ENCODE measurements at places on chromosomes 7 and 10.
A peak's percentile ranks its signal among the peaks of the same experiment; 100 is the strongest.

DNA sequence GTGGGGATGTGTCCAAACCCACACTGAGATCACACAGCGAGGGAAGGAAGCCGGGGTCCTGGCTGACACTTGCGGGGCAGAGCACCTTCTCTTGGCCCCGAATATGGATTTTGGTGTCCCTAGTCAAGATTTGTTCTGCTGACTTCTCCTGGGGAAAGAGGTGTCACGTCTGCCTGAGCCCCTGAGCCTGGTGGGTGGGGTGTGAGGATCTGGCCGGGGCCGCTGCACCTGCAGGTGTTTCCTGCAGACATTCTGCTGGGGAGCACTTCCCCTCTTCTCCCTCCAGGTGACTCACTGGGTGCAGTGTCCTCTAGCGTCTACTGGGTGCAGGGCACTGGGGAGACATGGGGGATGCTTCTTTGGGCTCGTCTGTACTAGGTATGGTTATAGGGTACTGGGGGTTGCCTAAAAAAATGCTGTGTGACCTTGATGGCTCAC is 99.2 kb downstream of the GRK5 start:
- H3K27me3 ChIP-seq: no peaks in the 10 kb centered on the region
- peak overlapping the region; percentile 62 for H3K4me3 ChIP-seq
- peak; percentile 95 for DNase-seq
- peak overlapping the region; percentile 99 for H3K27ac ChIP-seq
- H3K36me3 ChIP-seq: no peaks in the 10 kb centered on the region

DNA sequence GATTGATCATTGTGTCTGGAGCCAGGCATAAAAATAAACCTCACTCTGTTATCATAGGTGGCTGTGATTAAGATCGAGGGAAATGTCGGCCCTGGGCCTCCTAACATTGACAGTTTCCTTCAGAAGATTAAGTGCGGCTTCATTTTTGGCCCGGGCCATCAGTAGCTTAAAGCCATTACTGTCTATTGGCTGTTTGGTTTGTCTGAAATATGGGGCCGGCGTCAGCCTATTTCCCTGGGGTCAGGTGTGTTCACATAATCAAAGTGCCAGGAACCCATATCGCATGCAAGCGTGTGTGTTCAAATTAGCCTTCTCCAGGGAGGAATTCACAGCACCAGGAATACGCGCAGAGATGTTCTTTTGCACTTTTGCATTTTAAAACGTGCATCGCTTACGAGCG is 114.7 kb downstream of the CUX1 start:
- no peak overlapping the region for H3K27ac ChIP-seq
- DNase-seq: no peak
- H3K36me3 ChIP-seq: peaks cover under 1% of the 10 kb centered on the region
- H3K4me1 ChIP-seq: peaks cover 24% of the 10 kb centered on the region
- H3K27me3 ChIP-seq: no peaks in the 10 kb centered on the region
- H3K4me3 ChIP-seq: no peak overlapping the region

DNA sequence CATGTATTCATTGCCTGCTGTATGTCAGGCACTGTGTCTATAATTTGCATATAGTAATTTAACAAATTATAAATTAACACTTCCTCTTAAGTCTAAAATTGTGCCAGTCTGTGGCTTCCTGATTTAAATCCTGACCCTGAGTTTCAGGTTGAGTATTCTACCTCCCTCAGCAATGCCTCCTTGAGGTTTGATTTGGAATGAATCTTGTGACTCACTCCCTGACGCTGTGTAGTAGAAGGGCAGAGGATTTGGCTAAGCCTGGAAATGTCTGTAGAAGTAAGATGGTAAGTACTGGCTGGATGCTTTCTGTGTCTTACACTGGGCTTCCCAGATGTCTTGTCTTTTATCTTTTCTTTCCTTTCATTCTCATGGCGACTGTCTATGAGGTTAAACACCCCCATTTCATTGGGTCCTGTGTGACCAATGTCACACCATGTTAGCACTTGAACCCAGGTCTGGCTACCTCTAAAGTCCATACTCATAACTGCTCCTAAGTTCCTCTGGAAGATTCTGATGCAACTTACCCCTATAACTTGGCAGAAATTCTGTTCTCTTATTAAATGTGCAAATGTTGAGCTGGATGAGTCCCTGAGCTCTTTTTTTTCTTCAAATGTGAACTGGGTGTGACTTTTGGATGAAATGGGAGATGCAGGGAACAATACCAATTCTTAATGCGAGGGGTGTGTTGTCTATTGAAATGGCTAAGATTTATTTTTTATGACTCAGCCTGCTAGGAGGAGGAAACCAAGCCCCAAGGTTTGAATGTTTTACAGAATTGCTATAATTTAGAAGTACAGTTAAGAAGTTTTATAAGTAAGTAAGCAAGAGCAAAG is 48.5 kb downstream of the PLCE1 start:
- no peak overlapping the region for H3K27ac ChIP-seq
- no peak overlapping the region for H3K4me3 ChIP-seq
- DNase-seq: no peak
- H3K4me1 ChIP-seq: no peaks in the 10 kb centered on the region
- no peaks in the 10 kb centered on the region for H3K27me3 ChIP-seq

GRCh38 chr10:630581-631073 is 58.8 kb downstream of the DIP2C start:
- H3K4me1 ChIP-seq: no peaks in the 10 kb centered on the region
- H3K27me3 ChIP-seq: no peaks in the 10 kb centered on the region
- H3K36me3 ChIP-seq: no peaks in the 10 kb centered on the region
- no peak overlapping the region for H3K4me3 ChIP-seq

- peak; percentile 41 for DNase-seq
- peak overlapping the region; percentile 80 for H3K4me3 ChIP-seq
- peaks cover 16% of the 10 kb centered on the region for H3K4me1 ChIP-seq
- H3K27ac ChIP-seq: no peak overlapping the region
Observed at GRCh38 chr10:30784897-30785605, 155.5 kb upstream of the LYZL2 start.

GRCh38 chr10:62244088-62244487 is 24.6 kb downstream of the RTKN2 start:
- no peak overlapping the region for H3K4me3 ChIP-seq
- peak; percentile 68 for DNase-seq
- H3K27me3 ChIP-seq: no peaks in the 10 kb centered on the region
- H3K27ac ChIP-seq: peak overlapping the region; percentile 87
- peaks cover 32% of the 10 kb centered on the region for H3K4me1 ChIP-seq

DNA sequence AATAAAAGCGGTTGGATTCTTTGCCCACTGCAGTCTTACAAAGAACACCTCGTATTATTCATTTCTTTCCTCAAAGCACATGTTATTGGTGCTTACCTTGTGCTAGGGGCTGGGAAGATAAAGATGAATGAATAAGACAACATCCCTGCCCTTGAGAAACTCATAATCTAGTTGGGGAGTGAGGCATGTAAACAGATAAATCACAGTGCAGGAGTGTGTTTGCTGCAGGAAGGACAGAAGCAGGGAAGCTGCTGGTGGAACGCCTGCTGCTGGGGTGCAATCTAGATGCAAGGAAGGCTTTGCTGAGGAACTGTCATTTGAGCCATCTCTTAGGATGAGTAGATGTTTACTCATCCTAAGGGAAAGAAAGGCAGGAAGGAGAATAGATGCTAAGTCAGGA is 135.6 kb downstream of the TMEM178B start:
- DNase-seq: no peak
- H3K4me1 ChIP-seq: no peaks in the 10 kb centered on the region
- H3K36me3 ChIP-seq: no peaks in the 10 kb centered on the region

- H3K4me1 ChIP-seq: peaks cover 12% of the 10 kb centered on the region
- H3K4me3 ChIP-seq: no peak overlapping the region
- H3K36me3 ChIP-seq: no peaks in the 10 kb centered on the region
- H3K27me3 ChIP-seq: peaks cover 8% of the 10 kb centered on the region
Observed at GRCh38 chr7:99992330-99993038, 16.7 kb upstream of the AZGP1 start.

GRCh38 chr7:4783762-4784351 is 8.4 kb downstream of the AP5Z1 start:
- no peak for DNase-seq
- H3K36me3 ChIP-seq: peaks cover 67% of the 10 kb centered on the region
- H3K27me3 ChIP-seq: no peaks in the 10 kb centered on the region

- no peak overlapping the region for H3K27ac ChIP-seq
- H3K4me3 ChIP-seq: no peak overlapping the region
- peaks cover 3% of the 10 kb centered on the region for H3K36me3 ChIP-seq
- peaks cover 15% of the 10 kb centered on the region for H3K4me1 ChIP-seq
- no peak for DNase-seq
Observed at GRCh38 chr7:135664046-135664589, 1.8 kb downstream of the STMP1 start.

DNA sequence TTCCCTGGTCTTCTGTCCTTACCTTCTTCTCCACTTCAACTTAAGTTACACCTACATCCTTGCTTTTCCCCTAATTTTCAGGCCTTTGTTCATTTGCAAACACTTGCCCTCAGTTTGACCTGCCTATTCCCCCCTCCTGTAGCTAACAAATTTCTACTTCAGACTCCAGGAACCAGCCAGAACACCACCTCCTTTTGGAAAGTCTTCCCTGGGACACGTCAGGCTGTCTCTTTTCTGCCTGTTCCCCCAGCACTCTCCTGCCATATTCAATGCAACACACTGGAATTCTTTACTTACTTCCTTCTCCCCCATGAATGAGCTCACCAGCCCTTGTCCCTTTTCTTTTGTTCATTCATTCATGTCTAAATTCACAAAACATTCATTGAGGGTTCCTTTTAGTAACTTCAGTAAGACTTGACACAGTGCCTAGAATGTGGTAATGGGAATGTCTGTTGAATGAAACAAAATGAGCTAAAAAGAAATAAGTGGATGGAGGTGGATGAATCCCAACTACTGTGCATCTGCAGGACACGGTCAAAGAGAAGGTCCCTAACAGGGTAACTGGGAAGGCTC is 478.0 kb downstream of the KCNMA1 start:
- no peaks in the 10 kb centered on the region for H3K4me1 ChIP-seq
- no peak overlapping the region for H3K4me3 ChIP-seq
- no peak for DNase-seq
- no peaks in the 10 kb centered on the region for H3K27me3 ChIP-seq
- H3K36me3 ChIP-seq: no peaks in the 10 kb centered on the region

DNA sequence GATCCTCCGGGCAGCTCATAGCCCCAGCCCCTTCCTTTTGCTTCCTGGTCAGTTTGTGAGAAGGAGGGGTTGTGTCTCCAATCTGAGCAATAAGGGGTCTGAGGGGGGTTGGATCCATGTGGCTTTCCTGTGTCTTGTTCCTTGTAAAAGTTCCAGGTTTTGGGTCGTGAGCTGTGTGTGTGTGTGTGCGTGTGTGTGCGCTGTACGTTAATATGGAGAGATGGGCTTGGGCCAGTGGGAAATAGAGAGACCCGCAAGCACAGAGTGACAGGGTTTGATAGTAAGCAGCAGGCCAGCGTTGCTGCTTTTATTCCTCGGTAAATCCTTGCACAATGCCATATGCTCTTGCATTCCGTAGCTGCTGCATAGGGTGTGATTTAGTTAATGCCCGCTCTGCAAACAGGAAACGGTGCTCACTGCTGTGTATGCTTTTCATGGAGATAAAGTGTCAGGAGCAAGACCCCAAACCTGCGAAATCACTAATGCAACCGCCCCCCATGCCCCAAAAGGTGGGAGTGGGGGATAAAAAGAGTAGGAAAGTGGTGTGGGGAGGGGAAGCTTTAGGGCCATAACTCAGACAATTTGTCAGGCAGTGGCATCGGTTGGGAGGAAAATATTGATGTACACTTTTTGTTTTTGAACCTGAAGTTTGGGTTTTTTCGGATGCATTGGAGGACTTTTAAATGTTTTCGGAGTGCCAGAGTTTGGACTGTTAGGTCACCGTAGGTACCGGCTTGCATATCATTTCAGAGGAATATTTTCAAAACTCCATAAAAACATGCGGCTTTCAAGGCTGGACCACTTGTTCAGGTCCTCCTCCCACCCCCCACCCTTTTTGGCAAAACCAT is 108.7 kb downstream of the TCF7L2 start:
- H3K4me3 ChIP-seq: no peak overlapping the region
- H3K27ac ChIP-seq: no peak overlapping the region
- no peaks in the 10 kb centered on the region for H3K4me1 ChIP-seq
- no peak for DNase-seq
